ENCODE measurements at places on chromosomes 1 and 21. TPM values are rescaled to one million over a fixed set of nuclear protein-coding genes. Genes with fewer than 3 reads are reported as not detected.

SPATA1 gene
- total RNA-seq: 2.2 TPM

OR6N1 gene
- 0.20 TPM for total RNA-seq

MTARC2 gene
- 68.3 TPM for total RNA-seq

TMOD4 gene
- 0.57 TPM for total RNA-seq

SERTAD4 gene
- 2.0 TPM for total RNA-seq

SEC16B gene
- 4.1 TPM for total RNA-seq

TAF13 gene
- 42.8 TPM for total RNA-seq

NUDT4B gene
- total RNA-seq: 11.9 TPM

LRRC39 gene
- 2.8 TPM for total RNA-seq

IGFN1 gene
- 0.11 TPM for total RNA-seq

RUNX1 gene
- 252 TPM for total RNA-seq

FMO5 gene
- total RNA-seq: 154 TPM

LCE6A gene
- total RNA-seq: not detected

- H3K4me3 ChIP-seq: no peak overlapping the region
- no peaks in the 10 kb centered on the region for H3K36me3 ChIP-seq
- H3K27me3 ChIP-seq: no peaks in the 10 kb centered on the region
Observed at GRCh38 chr21:32143241-32143939, 135.5 kb downstream of the MIS18A start.

DNA sequence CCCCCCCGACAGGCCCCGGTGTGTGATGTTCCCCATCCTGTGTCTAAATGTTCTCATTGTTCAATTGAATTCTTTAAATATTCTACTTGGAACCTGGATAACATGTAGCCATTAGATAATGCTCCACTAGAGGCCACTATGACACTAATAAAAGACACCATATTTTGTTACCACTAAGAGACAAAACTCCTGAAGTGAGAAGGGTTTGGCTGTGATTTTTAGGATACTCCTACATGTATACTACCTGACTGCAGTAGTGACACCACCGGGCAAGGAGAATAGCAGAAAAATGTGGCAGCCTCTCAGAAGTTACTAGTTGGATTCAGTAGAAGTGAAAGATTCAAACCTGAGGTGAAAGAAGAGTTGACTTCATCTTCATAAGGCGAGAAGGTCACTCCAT, 36.0 kb downstream of the F5 start:
- no peaks in the 10 kb centered on the region for H3K27me3 ChIP-seq
- peaks cover 2% of the 10 kb centered on the region for H3K36me3 ChIP-seq
- no peaks in the 10 kb centered on the region for H3K4me1 ChIP-seq
- no peak overlapping the region for H3K4me3 ChIP-seq
- no peak for DNase-seq

GRCh38 chr1:113756461-113756860, 2.8 kb downstream of the PHTF1 start:
- H3K27me3 ChIP-seq: no peaks in the 10 kb centered on the region
- peaks cover 10% of the 10 kb centered on the region for H3K4me1 ChIP-seq
- no peak for DNase-seq
- no peak overlapping the region for H3K27ac ChIP-seq
- no peaks in the 10 kb centered on the region for H3K36me3 ChIP-seq

- DNase-seq: peak; percentile 40
- peaks cover 4% of the 10 kb centered on the region for H3K4me1 ChIP-seq
- H3K4me3 ChIP-seq: no peak overlapping the region
- no peak overlapping the region for H3K27ac ChIP-seq
Observed at GRCh38 chr1:53295726-53296116, 32.1 kb downstream of the LRP8 start.

DNA sequence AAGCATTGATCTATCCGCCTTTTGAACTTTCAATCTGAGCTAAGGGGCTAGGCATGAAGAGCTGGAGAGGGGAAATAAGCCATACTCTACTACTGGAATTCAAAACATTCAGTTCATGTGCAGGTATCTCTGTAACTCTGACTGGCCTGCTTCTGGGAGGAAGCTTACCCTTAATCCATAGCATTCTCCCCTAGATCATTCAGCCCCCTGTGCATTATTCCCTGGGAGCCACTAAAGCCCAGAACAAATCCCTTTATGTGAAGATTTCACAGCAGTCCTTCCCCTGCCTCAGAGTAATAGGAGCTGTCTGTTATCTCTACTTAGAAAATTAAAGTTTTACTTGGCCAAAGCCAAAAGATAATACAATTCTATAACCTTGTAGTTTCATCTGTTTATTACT, 300.7 kb downstream of the SEC16B start:
- no peaks in the 10 kb centered on the region for H3K36me3 ChIP-seq
- no peaks in the 10 kb centered on the region for H3K27me3 ChIP-seq
- H3K27ac ChIP-seq: no peak overlapping the region
- H3K4me3 ChIP-seq: no peak overlapping the region

- no peak overlapping the region for H3K4me3 ChIP-seq
- peak overlapping the region; percentile 75 for H3K27ac ChIP-seq
- peaks cover 60% of the 10 kb centered on the region for H3K4me1 ChIP-seq
- H3K36me3 ChIP-seq: peaks cover 2% of the 10 kb centered on the region
Observed at GRCh38 chr1:243267914-243268653, 12.2 kb downstream of the SDCCAG8 start.

DNA sequence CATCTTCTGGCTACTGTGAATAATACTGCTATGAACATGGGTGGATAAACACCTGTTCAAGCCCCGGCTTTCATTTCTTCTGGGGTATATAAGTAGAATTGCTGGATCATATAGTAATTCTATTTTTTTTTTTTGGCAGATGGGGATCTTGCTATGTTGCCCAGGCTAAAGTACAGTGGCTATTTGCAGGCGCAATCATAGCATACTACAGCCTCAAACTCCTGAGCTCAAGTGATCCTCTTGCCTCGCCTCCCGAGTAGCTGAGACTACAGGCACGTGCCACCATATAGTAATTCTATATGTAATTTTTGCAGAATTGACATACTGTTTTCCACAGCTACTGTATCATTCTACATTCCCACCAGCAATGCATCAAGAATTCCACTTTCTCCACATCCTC, 27.8 kb downstream of the UBR4 start:
- no peak overlapping the region for H3K27ac ChIP-seq
- H3K27me3 ChIP-seq: no peaks in the 10 kb centered on the region
- H3K4me3 ChIP-seq: no peak overlapping the region
- H3K36me3 ChIP-seq: peaks cover 47% of the 10 kb centered on the region
- DNase-seq: no peak

GRCh38 chr1:234114648-234115307, 210.3 kb downstream of the SLC35F3 start:
- no peaks in the 10 kb centered on the region for H3K4me1 ChIP-seq
- H3K4me3 ChIP-seq: no peak overlapping the region
- H3K27ac ChIP-seq: no peak overlapping the region
- H3K36me3 ChIP-seq: no peaks in the 10 kb centered on the region
- DNase-seq: no peak

DNA sequence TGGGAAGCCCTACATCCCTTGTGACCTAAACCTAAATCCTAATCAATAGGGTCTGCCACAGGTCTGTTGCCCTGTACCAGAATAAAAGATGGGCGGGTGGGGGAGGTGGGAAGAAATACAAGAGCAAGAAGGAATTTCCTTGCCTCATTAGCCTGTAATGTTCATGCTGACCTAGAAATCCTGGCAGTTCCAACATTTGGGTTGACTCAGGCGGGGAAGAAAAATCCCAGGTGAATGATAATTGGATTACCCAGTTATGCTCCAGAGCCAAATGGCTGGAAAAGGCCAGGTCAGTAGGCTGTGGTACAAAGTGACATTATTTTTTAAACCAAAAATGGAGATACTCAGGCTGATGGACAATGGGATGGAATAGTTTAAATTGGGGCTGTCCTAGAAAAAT, 27.3 kb upstream of the A3GALT2 start:
- no peaks in the 10 kb centered on the region for H3K27me3 ChIP-seq
- H3K36me3 ChIP-seq: no peaks in the 10 kb centered on the region
- H3K27ac ChIP-seq: peak overlapping the region; percentile 99
- no peak for DNase-seq
- peaks cover 60% of the 10 kb centered on the region for H3K4me1 ChIP-seq
- H3K4me3 ChIP-seq: peak overlapping the region; percentile 89

DNA sequence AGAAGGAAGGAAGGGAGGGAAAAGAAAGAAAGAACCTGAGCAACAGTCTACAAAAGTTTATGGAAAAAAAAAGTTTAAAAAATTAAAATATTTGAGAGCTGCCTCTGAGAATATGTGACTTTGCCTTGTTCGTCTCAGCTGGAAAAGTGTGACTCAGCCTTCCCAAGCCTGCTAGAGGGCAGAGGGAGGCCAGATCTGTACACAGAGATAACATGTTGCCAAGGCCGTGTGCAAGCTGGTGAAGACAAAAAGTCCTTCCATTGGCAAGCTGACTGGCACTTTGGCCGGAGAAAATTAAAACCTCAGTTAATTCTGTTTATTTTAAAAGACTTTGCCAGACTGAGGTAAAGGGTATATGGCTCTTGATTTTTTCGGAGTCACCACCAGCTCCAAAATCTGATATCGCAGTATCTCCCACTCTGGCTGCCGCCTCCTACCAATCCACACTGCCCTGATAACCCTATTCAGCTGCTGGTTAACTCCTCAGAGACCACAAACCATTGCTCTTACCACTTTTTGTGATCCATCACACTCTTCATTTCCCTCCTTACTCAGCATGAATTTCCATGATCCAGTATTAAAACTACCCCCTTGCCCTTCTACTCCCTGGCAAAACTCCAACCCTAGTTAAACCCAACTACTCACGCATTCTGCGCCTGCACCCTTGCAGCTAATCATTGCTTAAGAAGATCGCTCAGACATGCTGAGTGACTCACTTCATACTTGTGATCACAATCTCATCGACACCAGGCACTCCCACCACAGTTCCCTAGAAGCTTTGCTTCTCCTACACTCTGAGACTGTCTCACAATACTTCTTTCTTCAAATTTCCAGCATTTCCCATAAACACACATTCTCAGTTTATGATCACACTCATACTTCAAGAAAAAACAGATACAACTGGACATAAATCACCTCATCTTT, 5.7 kb upstream of the PPP1R15B start:
- H3K4me3 ChIP-seq: no peak overlapping the region
- peak overlapping the region; percentile 78 for H3K27ac ChIP-seq

DNA sequence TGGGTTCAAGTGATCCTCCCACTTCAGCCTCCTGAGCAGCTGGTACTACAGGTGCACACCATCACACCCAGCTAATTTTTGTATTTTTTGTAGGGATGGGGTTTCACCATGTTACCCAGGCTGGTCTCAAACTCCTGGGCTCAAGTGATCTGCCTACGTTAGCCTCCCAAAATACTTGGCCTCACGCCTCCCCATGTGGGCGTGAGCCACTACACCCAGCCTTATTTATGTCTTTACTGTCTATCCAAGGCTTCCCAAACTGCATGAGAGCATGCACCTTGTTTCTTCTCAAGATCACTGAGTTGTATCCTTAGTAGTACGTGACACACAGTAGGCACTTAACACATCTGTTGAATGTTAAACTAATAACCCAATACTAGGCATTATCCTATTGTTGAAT, 14.2 kb downstream of the WASF2 start:
- no peak overlapping the region for H3K4me3 ChIP-seq
- peaks cover 55% of the 10 kb centered on the region for H3K4me1 ChIP-seq
- peak overlapping the region; percentile 46 for H3K27ac ChIP-seq

DNA sequence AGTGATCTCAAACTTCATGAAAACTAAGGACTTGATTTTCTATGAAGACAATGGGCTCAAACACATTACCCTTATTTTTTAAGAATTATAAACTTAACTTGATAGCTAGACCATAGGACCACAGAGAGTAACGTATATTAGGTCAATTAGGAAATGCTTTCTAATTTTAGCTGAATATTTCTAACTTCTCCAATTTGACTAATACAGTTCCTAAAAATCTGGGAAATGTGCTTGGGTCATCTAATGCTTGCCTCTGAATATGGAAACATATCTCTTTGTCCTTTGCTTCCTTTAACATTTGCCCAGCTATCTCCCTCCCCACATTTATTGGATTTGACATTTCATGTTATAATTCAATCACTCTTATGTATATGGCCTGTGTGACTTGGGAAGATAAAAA, 141.4 kb downstream of the LHX8 start:
- no peaks in the 10 kb centered on the region for H3K36me3 ChIP-seq
- H3K27ac ChIP-seq: no peak overlapping the region
- no peaks in the 10 kb centered on the region for H3K27me3 ChIP-seq
- no peak overlapping the region for H3K4me3 ChIP-seq
- H3K4me1 ChIP-seq: no peaks in the 10 kb centered on the region
- DNase-seq: no peak

GRCh38 chr21:31398574-31398973, 54.5 kb upstream of the TIAM1 start:
- H3K4me1 ChIP-seq: no peaks in the 10 kb centered on the region
- H3K27ac ChIP-seq: no peak overlapping the region
- no peak overlapping the region for H3K4me3 ChIP-seq
- H3K36me3 ChIP-seq: no peaks in the 10 kb centered on the region

DNA sequence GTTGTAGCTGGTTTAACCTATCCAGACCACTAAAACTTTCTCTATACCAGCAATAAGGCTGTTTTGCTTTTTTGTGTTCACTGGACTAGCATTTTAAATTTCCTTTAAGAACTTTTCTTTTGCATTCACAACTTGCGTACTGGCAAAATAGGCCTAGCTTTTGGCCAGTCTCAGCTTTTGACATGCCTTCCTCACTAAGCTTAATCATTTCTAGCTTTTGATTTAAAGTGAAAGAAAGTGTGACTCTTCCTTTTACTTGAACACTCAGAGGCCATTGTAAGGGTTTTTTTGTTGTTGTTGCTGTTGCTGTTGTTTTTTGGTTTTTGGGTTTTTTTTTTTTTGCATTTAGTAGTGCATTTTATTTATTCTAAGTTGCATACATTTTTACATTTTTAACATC, 15.2 kb downstream of the RPAP2 start:
- H3K4me3 ChIP-seq: no peak overlapping the region
- no peaks in the 10 kb centered on the region for H3K27me3 ChIP-seq
- no peak for DNase-seq
- no peak overlapping the region for H3K27ac ChIP-seq
- no peaks in the 10 kb centered on the region for H3K4me1 ChIP-seq
- H3K36me3 ChIP-seq: no peaks in the 10 kb centered on the region

- no peak for DNase-seq
- H3K27me3 ChIP-seq: no peaks in the 10 kb centered on the region
- H3K27ac ChIP-seq: no peak overlapping the region
- no peaks in the 10 kb centered on the region for H3K36me3 ChIP-seq
- no peak overlapping the region for H3K4me3 ChIP-seq
Observed at GRCh38 chr1:158191299-158191698, 10.6 kb downstream of the CD1D start.

GRCh38 chr21:20741445-20741844, 256.8 kb upstream of the NCAM2 start:
- no peaks in the 10 kb centered on the region for H3K27me3 ChIP-seq
- H3K36me3 ChIP-seq: no peaks in the 10 kb centered on the region
- no peaks in the 10 kb centered on the region for H3K4me1 ChIP-seq
- no peak overlapping the region for H3K4me3 ChIP-seq

GRCh38 chr1:226736908-226737818, 1.9 kb downstream of the ITPKB start:
- H3K36me3 ChIP-seq: peaks cover 9% of the 10 kb centered on the region
- no peaks in the 10 kb centered on the region for H3K27me3 ChIP-seq
- H3K27ac ChIP-seq: peak overlapping the region; percentile 84
- peak overlapping the region; percentile 78 for H3K4me3 ChIP-seq
- H3K4me1 ChIP-seq: peaks cover 59% of the 10 kb centered on the region
- DNase-seq: peak; percentile 91

GRCh38 chr1:51978099-51978498, 12.4 kb downstream of the RAB3B start:
- no peaks in the 10 kb centered on the region for H3K4me1 ChIP-seq
